ENCODE measurements at places on chromosomes 3 and 15. TPM values are rescaled to one million over a fixed set of nuclear protein-coding genes. Genes with fewer than 3 reads are reported as not detected.
A peak's percentile ranks its signal among the peaks of the same experiment; 100 is the strongest.

LRRC31 gene
- 6.5 TPM for total RNA-seq

DISP2 gene
- total RNA-seq: 0.12 TPM

CPNE9 gene
- total RNA-seq: not detected

ITIH3 gene
- 53.6 TPM for total RNA-seq

FEZF2 gene
- not detected for total RNA-seq

DNA sequence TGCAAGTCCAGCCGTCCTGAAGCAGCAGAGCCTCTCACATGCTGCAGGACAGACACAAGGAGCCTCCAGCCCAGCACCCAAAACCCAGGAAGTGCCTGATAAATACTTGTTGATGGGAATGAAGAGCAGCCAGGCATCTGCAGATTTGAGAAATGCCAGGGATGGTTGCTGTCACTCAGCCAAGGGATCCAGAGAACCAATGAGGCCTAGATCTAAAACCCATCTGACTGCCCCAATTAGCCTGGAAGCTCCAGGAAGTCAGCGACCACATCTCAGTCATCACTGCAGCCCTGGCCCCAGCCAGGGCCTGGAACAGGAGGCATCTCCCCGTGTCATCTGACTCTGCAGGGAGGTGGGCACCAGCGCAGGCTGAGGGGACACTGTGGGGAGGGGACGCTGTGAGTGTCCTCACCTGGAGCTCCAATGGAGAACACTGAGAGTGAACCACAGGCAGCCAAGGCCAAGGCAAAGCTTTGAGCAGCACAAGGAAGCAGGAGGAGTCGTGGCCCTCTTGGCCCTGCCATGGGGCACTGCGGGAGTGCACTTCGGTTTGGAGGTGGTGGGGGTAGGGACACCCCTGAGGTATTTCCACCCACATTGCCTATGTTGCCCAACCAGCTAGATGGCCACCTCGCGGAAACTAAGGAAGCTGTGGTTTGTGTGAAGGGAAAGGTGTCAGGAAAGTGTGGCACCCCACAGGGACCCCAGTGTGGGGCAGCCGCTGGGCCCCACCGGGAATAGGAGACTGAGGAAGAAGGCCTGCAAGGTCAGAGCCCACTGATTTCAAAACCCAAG is 229.5 kb downstream of the VPS13C start:
- H3K27me3 ChIP-seq: no peaks in the 10 kb centered on the region
- H3K4me1 ChIP-seq: no peaks in the 10 kb centered on the region
- no peaks in the 10 kb centered on the region for H3K36me3 ChIP-seq
- H3K4me3 ChIP-seq: no peak overlapping the region
- H3K27ac ChIP-seq: no peak overlapping the region

DNA sequence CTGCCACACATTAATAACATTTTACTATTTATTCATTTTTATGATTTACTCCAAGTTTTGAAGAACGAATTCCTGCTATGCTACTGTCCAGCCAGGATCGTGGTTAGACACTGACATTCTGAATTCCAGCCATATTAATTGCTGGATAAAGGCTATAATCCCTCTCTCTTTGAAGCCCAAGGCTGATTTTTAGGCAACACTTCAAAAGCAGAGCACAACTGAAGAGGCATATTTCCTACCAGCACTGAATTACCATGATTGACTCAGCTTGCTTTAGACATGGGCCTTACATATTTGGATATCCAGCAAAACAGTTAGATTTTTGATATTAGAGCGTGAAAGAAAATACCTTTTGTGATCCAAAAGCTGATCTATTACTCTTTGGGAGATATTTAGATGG is 205.0 kb downstream of the ZIC1 start:
- H3K4me1 ChIP-seq: no peaks in the 10 kb centered on the region
- no peaks in the 10 kb centered on the region for H3K27me3 ChIP-seq
- no peaks in the 10 kb centered on the region for H3K36me3 ChIP-seq
- H3K27ac ChIP-seq: no peak overlapping the region
- DNase-seq: no peak

DNA sequence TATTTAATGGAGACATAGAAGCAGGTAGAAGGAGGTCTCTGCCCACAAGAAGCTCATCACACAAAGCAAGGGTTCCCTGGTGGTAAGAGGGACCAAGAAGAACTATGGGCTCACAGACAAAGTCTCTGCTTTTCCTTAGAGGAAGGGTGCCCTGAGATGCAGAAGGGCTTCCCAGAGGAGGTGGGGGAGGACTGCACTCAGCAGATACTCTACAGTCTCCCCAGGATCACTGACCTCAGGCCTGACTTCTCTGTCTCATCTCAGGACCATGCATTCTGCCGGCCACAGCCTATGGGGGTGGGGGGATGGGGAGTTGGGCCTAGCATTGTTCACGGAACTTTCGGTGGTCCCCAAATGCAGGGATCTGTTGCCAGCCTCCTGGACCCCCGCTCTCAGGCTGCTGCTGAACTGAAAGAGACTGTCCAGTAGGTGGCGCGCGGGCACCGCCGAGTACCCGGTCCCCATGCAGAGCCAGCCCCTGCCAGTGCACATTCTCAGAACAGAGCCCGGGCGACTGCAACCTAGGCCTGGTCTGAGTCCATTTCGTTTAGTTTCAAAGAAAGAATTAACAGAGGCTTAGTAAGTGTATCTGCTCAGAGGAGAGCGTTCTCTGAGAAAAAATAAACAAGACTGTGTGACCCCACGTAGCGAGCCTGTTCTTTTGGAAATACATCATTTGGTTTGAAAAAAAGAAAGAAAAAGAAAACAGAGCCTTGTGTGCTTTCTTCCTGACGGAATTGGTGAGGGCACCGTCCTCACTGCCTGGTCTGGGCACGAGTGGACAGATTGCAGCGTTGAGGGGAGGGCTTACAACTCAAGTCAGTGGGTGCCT is 74.1 kb downstream of the LRTM1 start:
- peak; percentile 89 for DNase-seq
- no peak overlapping the region for H3K4me3 ChIP-seq
- H3K4me1 ChIP-seq: no peaks in the 10 kb centered on the region
- H3K27ac ChIP-seq: peak overlapping the region; percentile 35

DNA sequence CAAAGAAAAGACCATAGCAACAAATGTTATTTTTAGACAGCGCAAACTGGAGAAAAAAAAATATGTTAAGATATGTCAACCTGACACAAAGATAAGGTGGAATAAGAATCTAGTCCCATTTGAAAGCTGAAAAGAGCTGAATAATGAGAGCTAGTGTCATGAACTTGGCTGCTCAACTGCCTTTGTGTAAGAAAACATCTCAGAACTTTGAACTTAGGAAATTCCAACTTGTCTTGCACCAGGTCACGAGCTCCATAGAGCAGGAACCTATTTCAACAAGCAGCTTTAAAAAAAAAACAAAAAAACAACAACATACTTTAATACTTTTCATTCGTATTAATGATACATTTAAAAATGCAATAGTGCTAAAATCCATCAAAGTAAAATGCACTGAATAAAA is 79.5 kb downstream of the ZNF280D start:
- peak; percentile 8 for DNase-seq
- H3K27me3 ChIP-seq: no peaks in the 10 kb centered on the region
- H3K4me1 ChIP-seq: no peaks in the 10 kb centered on the region
- no peaks in the 10 kb centered on the region for H3K36me3 ChIP-seq
- H3K27ac ChIP-seq: peak overlapping the region; percentile 28
- no peak overlapping the region for H3K4me3 ChIP-seq

- no peak overlapping the region for H3K4me3 ChIP-seq
- no peak for DNase-seq
- H3K36me3 ChIP-seq: no peaks in the 10 kb centered on the region
- no peak overlapping the region for H3K27ac ChIP-seq
- H3K27me3 ChIP-seq: no peaks in the 10 kb centered on the region
These were observed 17.5 kb upstream of the P2RY1 start for GRCh38 chr3:152817400-152817799.

DNA sequence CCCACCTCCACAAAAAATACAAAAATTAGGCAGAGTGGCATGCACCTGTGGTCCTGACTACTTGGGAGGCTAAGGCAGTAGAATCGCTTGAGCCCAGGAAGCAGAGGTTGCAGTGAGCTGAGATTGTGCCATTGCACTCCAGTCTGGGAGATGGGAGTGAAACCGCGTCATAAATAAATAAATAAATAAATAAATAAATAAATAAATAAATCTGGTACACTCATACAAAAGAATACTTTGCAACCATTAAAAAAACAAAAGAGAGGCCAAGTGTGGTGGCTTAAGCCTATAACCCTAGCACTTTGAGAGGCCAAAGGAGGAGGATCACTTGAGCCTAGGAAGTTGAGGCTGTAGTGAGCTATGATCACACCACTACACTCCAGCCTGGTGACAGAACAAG is 28.0 kb downstream of the MESP1 start:
- H3K4me3 ChIP-seq: no peak overlapping the region
- DNase-seq: no peak
- H3K27me3 ChIP-seq: no peaks in the 10 kb centered on the region
- H3K36me3 ChIP-seq: peaks cover 3% of the 10 kb centered on the region

- no peak for DNase-seq
- H3K4me3 ChIP-seq: no peak overlapping the region
- no peaks in the 10 kb centered on the region for H3K36me3 ChIP-seq
- H3K27ac ChIP-seq: no peak overlapping the region
- no peaks in the 10 kb centered on the region for H3K27me3 ChIP-seq
- H3K4me1 ChIP-seq: no peaks in the 10 kb centered on the region
These were observed 27.9 kb downstream of the CD276 start for GRCh38 chr15:73712107-73712506.

GRCh38 chr3:69409831-69410230 is 23.9 kb upstream of the FRMD4B start:
- H3K36me3 ChIP-seq: no peaks in the 10 kb centered on the region
- no peak overlapping the region for H3K27ac ChIP-seq
- DNase-seq: no peak

DNA sequence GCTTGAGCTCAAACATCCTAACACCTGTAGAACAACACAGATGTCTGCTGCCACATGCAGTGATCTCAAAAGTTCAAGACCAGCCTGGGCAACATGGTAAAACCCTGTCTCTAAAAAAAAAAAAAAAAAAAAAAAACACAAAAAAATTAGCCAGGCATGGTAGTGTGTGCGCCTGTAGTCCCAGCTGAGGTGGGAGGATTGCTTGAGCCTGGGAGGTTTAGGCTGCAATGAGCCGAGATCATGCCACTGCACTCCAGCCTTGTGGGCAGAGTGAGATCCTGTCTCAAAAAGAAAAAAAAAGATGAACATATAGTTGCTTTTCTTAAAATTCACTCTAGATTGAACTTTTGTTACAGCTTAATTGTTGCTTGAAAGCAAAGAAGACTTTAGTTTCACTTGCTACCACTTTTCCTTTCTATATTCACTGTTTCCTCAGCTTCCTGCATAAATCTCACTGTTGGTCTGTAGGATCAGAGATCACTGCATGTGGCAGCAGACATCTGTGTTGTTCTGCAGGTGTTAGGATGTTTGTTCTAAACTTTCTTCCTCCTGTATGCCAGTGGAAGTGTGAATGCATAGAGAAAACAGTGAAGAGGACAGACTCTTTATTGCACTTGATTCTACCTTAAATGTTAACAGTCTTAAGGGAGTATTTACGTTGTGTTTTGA is 12.6 kb downstream of the RAB11A start:
- no peak overlapping the region for H3K27ac ChIP-seq
- no peaks in the 10 kb centered on the region for H3K4me1 ChIP-seq
- no peak for DNase-seq

GRCh38 chr3:10004960-10005564 is 18.4 kb upstream of the EMC3 start:
- H3K27ac ChIP-seq: no peak overlapping the region
- H3K27me3 ChIP-seq: no peaks in the 10 kb centered on the region
- H3K4me1 ChIP-seq: no peaks in the 10 kb centered on the region
- no peaks in the 10 kb centered on the region for H3K36me3 ChIP-seq
- DNase-seq: no peak
- no peak overlapping the region for H3K4me3 ChIP-seq

DNA sequence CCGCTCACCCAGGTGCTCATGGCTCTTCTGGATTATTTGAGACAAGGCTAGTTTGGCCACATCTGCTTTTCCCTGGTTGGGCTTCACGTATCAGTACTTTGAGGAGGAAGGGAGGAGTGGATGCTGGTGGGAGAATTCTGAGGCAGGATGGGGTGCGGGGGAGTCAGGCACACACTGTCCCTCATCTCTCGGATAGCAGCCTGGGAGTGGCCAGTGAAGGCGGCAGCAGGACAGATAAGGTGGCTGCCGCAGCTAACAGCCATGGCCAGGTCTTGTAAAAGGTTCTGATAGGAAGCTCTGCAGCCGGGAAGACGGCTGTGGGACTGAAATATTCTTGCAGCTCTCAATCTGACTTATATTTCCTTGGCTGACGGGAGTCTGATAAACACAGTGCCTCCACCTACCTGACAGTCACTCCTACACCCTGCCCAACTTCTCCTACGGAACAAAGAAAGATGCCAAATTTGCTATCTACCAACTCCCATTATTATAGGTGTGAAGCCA is 87.3 kb downstream of the MESD start:
- H3K4me3 ChIP-seq: no peak overlapping the region
- H3K27me3 ChIP-seq: no peaks in the 10 kb centered on the region
- no peak overlapping the region for H3K27ac ChIP-seq
- DNase-seq: no peak
- no peaks in the 10 kb centered on the region for H3K36me3 ChIP-seq
- no peaks in the 10 kb centered on the region for H3K4me1 ChIP-seq

DNA sequence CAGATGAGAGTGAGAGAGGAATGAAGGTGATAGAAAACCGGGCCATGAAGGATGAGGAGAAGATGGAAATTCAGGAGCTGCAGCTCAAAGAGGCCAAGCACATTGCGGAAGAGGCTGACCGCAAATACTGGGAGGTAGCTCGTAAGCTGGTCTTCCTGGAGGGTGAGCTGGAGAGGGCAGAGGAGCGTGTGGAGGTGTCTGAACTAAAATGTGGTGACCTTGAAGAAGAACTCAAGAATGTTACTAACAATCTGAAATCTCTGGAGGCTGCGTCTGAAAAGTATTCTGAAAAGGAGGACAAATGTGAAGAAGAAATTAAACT is 88.9 kb downstream of the EOMES start:
- H3K4me3 ChIP-seq: peak overlapping the region; percentile 46
- no peak for DNase-seq
- no peaks in the 10 kb centered on the region for H3K36me3 ChIP-seq
- H3K4me1 ChIP-seq: no peaks in the 10 kb centered on the region
- no peaks in the 10 kb centered on the region for H3K27me3 ChIP-seq
- peak overlapping the region; percentile 79 for H3K27ac ChIP-seq

DNA sequence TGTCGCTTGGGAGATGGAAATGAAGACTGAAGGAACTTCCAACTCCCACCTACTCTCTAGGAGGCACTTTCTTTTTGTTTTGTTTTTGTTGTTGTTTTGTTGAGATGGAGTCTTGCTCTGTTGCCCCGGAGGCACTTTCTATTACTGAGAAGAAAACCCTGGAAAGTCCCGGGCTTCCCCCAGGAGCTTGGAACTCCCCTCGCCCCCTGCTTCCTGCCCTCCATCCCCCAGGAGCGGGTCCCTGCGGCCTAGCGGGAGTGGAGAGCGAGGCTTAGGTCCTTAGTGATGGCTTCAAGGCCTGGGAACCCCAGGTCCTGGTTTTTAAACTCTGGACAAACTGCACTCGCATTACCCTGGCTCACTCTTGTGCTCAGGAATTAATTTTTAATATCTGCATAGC is 195.7 kb downstream of the OCA2 start:
- DNase-seq: no peak
- H3K27me3 ChIP-seq: no peaks in the 10 kb centered on the region
- no peaks in the 10 kb centered on the region for H3K36me3 ChIP-seq
- no peak overlapping the region for H3K27ac ChIP-seq
- no peaks in the 10 kb centered on the region for H3K4me1 ChIP-seq
